ENCODE measurements at places on chromosomes 4 and X.

- H3K4me1 ChIP-seq: peaks cover 21% of the 10 kb centered on the region
- H3K4me3 ChIP-seq: no peak overlapping the region
- H3K27me3 ChIP-seq: no peaks in the 10 kb centered on the region
- DNase-seq: no peak
Measured at GRCh38 chr4:68869274-68869773, 53.5 kb downstream of the UGT2B10 start.

GRCh38 chrX:7580127-7580526 lies 262.8 kb upstream of the VCX start:
- H3K4me1 ChIP-seq: no peaks in the 10 kb centered on the region
- H3K36me3 ChIP-seq: no peaks in the 10 kb centered on the region
- no peak for DNase-seq
- no peak overlapping the region for H3K27ac ChIP-seq

DNA sequence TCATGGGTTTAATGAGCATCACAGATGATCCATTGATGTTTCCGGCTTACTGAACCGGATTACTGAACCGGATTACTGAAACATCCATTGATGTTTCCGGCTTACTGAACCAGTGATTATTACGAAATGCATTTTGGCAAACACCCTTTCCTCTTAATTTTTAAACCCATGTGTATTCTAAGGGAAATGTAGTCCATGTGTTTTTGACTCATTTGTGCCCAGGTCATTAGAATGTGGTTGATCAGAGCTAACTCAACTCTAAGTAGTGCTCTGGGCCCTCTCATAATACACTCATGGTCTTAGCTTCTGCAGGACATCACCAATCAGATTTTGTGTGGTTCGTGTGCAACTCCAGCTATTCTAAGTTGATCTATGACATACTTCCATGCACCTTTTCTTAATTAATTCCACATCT lies 141.6 kb downstream of the SPATA18 start:
- H3K4me3 ChIP-seq: no peak overlapping the region
- no peak overlapping the region for H3K27ac ChIP-seq
- H3K27me3 ChIP-seq: peaks cover 4% of the 10 kb centered on the region
- no peaks in the 10 kb centered on the region for H3K36me3 ChIP-seq
- no peaks in the 10 kb centered on the region for H3K4me1 ChIP-seq

DNA sequence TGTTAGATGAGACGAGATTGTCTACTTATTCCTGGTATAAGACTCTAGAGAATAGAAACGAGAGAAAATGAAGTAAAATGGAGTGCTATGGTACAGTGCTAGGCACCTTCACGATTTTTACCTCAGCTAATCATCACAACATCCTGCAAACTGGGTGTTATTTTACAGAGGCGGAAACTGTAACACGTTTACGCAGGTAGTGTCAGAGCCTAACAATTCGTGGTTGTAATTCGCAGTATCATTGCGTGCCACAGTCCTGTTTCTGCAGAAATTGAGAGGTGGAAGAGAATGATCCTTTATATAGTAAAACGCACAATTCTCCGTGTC lies 383 bp upstream of the TBC1D19 start:
- no peak for DNase-seq
- no peaks in the 10 kb centered on the region for H3K27me3 ChIP-seq
- H3K36me3 ChIP-seq: no peaks in the 10 kb centered on the region
- peaks cover 6% of the 10 kb centered on the region for H3K4me1 ChIP-seq
- peak overlapping the region; percentile 79 for H3K4me3 ChIP-seq

GRCh38 chr4:11408233-11408967 lies 20.3 kb downstream of the HS3ST1 start:
- H3K27ac ChIP-seq: no peak overlapping the region
- H3K4me3 ChIP-seq: no peak overlapping the region
- H3K4me1 ChIP-seq: no peaks in the 10 kb centered on the region
- no peaks in the 10 kb centered on the region for H3K27me3 ChIP-seq

GRCh38 chr4:120130786-120131185 lies 64.1 kb upstream of the MAD2L1 start:
- no peaks in the 10 kb centered on the region for H3K27me3 ChIP-seq
- H3K4me1 ChIP-seq: no peaks in the 10 kb centered on the region
- no peak overlapping the region for H3K27ac ChIP-seq
- no peak overlapping the region for H3K4me3 ChIP-seq
- DNase-seq: no peak

- no peak for DNase-seq
- H3K27ac ChIP-seq: peak overlapping the region; percentile 79
- H3K36me3 ChIP-seq: no peaks in the 10 kb centered on the region
- H3K4me1 ChIP-seq: no peaks in the 10 kb centered on the region
Measured at GRCh38 chrX:15334561-15334960, 762 bp downstream of the PIGA start.

DNA sequence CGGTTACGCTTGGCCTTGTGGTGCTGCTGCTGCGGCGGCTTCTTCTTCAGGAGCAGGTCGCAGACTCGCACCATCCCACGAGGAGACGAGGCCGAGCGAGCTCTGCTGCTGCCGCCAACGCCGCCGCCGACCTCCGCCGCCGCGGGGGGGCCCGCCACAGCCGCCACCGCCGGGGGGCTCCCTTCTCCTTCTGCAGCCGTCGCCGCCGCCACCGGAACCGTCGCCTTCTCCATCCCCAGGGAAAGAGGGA lies 237 bp downstream of the ANKRD17 start:
- no peaks in the 10 kb centered on the region for H3K36me3 ChIP-seq
- peak overlapping the region; percentile 97 for H3K27ac ChIP-seq
- H3K4me1 ChIP-seq: peaks cover 27% of the 10 kb centered on the region

- no peaks in the 10 kb centered on the region for H3K27me3 ChIP-seq
- no peak overlapping the region for H3K4me3 ChIP-seq
- no peaks in the 10 kb centered on the region for H3K4me1 ChIP-seq
- DNase-seq: no peak
- no peaks in the 10 kb centered on the region for H3K36me3 ChIP-seq
- no peak overlapping the region for H3K27ac ChIP-seq
Measured at GRCh38 chrX:9582956-9583355, 118.1 kb downstream of the TBL1X start.

DNA sequence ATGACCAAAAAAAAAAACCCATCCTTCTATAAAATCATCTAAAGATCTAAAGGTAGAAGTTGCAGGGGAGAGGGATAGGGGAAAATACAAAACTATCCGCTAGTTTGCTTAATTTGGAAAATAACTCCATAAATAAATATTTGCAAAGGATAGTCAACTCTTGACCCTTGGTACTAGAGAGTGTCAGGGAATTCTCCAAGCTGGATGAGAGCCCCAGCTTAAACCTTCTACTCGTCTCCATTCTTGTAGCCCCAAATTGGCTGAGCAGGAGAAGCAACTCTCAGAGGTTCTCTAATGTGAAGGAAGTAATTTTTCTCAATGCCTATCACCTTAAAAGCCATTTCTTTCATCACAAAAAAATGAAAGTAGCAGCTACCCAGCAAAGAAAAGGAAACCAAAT lies 35.2 kb downstream of the ACSL4 start:
- no peak for DNase-seq
- no peaks in the 10 kb centered on the region for H3K4me1 ChIP-seq
- H3K27ac ChIP-seq: no peak overlapping the region
- no peaks in the 10 kb centered on the region for H3K27me3 ChIP-seq
- H3K36me3 ChIP-seq: no peaks in the 10 kb centered on the region
- no peak overlapping the region for H3K4me3 ChIP-seq

DNA sequence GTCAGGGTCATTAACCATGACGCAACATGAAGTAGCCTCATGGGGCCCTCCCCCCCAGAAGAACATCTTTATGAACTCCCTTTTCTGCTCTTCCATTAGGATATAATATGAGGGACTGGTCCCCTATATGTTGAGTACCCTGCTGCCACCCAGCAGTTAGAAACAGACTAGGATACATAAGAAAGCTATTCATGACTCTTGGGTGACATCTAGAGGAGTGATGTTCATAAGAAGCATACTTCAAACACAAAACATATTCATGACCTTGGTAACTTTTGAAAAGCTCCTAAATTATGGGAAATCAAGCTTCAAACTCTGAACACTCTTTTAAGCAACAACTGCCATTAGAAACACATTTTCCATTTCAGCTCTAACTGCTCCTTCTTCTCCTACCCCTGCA lies 155.2 kb upstream of the SPIN4 start:
- no peaks in the 10 kb centered on the region for H3K4me1 ChIP-seq
- peak; percentile 26 for DNase-seq
- no peaks in the 10 kb centered on the region for H3K27me3 ChIP-seq
- H3K36me3 ChIP-seq: no peaks in the 10 kb centered on the region

DNA sequence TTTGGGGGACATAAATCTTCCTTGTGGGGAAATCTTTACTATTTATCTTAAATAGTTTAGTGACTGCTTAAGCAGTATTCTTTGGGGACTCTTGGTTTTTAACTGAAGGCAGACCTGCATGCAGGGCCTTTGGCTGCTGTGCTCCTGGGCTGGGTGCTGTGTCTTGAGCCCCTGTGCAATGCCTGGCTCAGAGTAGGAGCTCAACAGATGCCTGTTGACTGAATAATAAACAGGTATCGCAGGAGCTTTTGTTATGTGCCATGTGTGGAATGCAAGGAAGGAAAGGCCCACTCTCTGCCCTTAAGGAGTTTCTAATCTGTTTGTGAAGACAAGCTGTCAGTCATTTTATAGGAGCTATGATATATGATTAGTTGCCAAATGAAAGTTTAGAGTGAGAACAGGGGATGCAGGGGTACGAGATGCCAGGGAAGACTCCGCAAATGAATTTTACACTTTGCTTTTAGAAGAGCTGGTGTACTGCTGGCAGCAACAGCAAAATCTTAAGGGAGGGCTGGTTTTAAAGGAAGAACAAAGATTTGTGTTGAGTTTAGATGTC lies 6.7 kb downstream of the GAB1 start:
- no peaks in the 10 kb centered on the region for H3K36me3 ChIP-seq
- no peak overlapping the region for H3K4me3 ChIP-seq
- H3K4me1 ChIP-seq: peaks cover 32% of the 10 kb centered on the region

DNA sequence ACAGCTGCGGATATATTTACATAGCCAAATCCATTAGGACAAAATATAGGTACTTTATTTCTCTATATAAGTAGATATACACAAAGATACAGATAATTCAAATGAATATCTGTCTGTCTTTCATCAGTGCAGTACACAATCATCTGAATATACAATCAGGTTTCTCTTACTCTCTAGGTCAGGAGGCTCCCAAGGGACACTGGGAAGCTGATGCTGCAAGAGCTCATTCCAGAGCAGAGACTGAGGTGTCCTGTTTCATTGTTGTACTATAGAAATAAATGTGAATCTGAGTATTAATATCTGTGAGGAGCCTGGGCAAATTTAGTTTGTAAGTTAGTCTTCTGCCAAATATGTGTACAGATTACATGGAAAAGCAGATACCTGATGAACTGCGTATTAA lies 4.2 kb downstream of the TLL1 start:
- H3K27me3 ChIP-seq: peaks cover 40% of the 10 kb centered on the region
- H3K4me3 ChIP-seq: no peak overlapping the region
- no peaks in the 10 kb centered on the region for H3K36me3 ChIP-seq

- no peak overlapping the region for H3K27ac ChIP-seq
- no peak overlapping the region for H3K4me3 ChIP-seq
- no peaks in the 10 kb centered on the region for H3K36me3 ChIP-seq
- DNase-seq: no peak
- no peaks in the 10 kb centered on the region for H3K4me1 ChIP-seq
Measured at GRCh38 chrX:85107407-85107806, 103.7 kb downstream of the APOOL start.

GRCh38 chr4:27616166-27616565 lies 755.5 kb downstream of the STIM2 start:
- no peaks in the 10 kb centered on the region for H3K36me3 ChIP-seq
- no peaks in the 10 kb centered on the region for H3K4me1 ChIP-seq
- no peak for DNase-seq
- no peak overlapping the region for H3K4me3 ChIP-seq
- peaks cover 4% of the 10 kb centered on the region for H3K27me3 ChIP-seq

- H3K36me3 ChIP-seq: no peaks in the 10 kb centered on the region
- no peak overlapping the region for H3K4me3 ChIP-seq
- no peak overlapping the region for H3K27ac ChIP-seq
- DNase-seq: peak; percentile 26
- H3K27me3 ChIP-seq: no peaks in the 10 kb centered on the region
Measured at GRCh38 chr4:23856630-23857029, 33.2 kb downstream of the PPARGC1A start.

DNA sequence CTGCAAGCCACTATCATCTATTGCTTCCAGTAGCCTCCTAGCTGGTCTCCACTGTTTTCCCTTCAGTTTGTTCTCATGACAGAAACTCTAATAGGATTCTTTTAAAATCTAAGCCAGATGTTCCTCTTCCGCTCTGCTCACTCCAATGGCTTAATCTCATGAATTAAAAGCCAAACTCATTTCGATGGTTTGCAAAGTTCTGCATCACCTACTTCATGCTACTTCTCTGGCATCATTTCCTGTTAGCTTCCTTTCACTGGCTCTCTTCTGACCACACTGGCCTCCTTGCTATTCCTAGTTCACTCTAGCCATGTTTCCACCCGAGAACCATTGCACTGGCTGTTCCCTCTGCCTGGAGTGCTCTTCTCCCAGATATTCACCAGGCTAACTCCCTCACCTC lies 102.0 kb upstream of the LSM6 start:
- no peak for DNase-seq
- no peaks in the 10 kb centered on the region for H3K36me3 ChIP-seq
- H3K27ac ChIP-seq: no peak overlapping the region
- no peaks in the 10 kb centered on the region for H3K4me1 ChIP-seq
- no peak overlapping the region for H3K4me3 ChIP-seq
- H3K27me3 ChIP-seq: peaks cover 4% of the 10 kb centered on the region

DNA sequence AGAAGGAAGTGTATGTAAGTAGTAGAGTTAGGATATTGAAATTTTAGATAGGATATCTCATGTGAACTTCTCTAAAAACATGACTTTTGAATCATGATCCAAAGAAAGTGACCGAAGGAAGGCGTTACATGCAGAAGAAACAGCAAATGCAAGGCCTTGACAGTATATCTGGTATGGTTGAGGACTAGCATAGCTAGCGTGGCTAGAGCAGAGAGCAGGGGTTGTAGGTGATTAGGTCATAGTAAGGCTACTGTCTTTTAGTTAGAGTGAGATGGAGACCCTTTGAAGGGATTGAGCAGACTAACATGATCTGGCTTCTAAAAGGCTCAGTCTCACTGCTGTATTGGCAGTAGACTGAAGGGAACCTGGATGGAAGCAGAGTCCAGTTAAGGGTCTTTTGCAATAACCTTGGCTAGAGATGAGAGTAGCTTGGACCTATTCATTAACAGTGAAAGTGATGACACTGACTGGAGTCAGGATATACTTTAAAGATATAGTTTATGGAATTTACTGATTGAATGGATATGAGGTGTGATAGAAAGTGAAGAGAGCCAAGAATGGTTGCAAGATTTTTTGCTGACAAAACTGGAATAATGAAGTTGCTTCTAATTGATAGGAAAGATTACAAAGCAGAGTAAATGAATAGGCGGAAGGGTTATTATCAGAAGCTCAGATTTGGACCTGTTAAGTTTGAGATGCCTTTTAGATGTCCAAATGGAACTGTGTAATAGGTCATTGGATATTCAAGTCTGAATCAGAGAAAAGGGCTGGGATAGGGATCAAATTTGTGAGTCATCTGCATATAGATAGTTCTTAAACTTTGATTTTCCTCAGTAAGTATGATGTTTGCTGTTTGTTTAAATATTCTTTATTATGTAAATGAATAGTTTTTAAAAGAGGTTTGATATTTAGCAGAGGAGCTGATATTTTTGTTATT lies 59.8 kb downstream of the MRPL1 start:
- H3K27ac ChIP-seq: peak overlapping the region; percentile 76
- DNase-seq: no peak
- no peak overlapping the region for H3K4me3 ChIP-seq
- no peaks in the 10 kb centered on the region for H3K27me3 ChIP-seq

GRCh38 chr4:181835348-181835747 lies 407.9 kb upstream of the TENM3 start:
- H3K36me3 ChIP-seq: no peaks in the 10 kb centered on the region
- no peak overlapping the region for H3K4me3 ChIP-seq
- H3K27ac ChIP-seq: no peak overlapping the region
- H3K4me1 ChIP-seq: no peaks in the 10 kb centered on the region

- H3K27me3 ChIP-seq: no peaks in the 10 kb centered on the region
- H3K27ac ChIP-seq: no peak overlapping the region
- no peak overlapping the region for H3K4me3 ChIP-seq
- H3K36me3 ChIP-seq: peaks cover 5% of the 10 kb centered on the region
Measured at GRCh38 chr4:102640669-102641068, 120.1 kb downstream of the MANBA start.

All from hepatocyte (in vitro differentiated cells).